ENCODE measurements at places on chromosomes 11 and 22.

GRCh38 chr22:32920032-32920628 lies 118.6 kb downstream of the TIMP3 start:
- DNase-seq = no peak

DNA sequence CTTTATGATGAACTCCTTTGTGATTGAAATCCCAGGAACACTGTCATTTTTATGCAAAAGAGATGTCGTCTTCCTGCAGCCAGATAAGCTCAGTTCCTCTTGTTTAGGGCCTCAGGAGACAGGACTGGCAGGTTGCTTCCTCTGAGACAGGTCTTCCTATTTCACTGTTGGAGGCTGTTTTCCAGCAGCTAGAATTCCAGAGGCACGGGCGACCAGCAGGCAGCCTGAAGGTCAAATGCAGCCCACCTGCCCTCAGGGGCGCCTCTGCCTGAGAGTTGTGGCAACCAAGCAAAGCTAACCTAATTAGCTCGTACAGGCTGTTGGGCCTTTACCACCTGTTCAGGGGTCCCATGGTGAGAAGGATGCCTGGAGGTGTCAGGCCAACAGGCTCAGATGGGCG lies 22.3 kb downstream of the SLC6A5 start:
- no peak for DNase-seq

DNA sequence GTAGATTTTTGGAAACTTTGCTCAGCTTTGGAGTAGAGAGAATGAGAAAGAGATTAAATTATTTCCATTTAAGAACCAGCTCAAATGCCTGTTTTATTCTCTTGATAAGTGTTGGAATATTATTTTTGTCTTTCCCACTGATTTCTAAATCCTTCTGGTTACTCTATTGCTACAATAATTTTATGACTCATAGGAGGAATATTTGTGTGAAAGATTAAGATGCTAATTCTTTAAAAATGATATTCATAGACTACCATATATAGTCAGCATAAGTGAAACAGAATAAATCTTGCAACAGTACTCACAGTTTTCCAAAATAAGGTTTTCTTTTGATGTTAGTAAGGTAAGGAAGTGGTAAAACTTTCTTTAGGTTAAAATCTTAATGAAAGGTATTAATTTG lies 60.9 kb downstream of the YAP1 start:
- DNase-seq = no peak

GRCh38 chr11:61976420-61976800 lies 9.0 kb upstream of the FTH1 start:
- DNase-seq = no peak

DNA sequence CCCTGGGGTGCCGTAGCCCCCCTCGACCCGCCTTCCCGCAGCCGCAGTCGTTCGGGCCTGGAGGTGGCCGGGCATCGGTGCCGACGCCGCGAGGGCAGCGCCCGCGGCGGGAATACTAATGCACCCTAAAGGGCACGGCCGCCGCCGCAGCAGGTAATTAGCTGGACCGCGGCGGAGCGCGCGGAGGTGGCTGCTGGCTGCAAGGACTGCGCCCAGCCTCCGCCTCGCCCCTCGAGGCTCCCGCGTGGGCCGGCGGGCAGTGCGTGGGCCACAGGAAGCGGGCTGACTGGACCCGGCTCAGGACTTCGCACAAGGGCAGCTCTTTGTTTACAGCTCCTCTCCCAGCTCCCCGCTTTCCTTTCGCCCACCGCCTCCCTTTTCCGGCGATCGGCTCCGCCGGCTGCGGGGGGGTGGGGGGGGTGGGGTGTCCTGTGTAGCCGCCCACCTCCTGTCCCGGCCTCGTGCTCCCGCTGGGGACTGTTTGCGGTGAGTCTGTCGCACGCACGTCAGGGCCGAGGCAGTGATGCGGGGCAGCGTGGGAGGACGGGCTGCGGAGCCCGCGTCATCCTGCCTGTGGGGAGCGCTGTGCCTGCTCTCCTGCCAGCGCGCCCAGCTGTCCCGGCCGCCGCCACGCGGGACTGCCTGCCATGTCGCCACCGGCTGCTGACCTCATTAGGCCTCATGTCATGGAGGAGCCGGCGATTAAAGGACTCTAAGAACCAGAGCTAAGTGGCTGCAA lies 53.2 kb downstream of the GRIK4 start:
- DNase-seq = no peak

DNA sequence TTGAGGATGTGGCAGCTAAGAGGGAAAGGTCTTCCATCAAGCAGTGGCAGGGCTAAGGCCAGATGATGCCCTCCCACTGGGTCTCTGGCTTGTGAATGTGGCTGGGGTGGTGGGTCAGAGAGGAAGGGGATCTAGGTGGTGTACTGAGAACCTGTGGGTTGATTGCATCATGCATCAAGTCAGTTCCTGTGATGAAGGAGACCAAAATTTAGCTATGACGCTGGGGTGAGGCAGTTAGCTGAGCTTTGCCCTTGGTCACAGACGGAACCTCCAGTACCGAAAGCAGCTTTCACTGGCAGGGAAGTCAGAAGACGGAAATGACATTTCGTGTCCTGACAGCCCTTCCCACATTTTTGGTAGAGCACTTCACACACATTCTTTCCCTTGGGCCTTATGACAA lies 20.7 kb downstream of the ATG16L2 start:
- DNase-seq = no peak

DNA sequence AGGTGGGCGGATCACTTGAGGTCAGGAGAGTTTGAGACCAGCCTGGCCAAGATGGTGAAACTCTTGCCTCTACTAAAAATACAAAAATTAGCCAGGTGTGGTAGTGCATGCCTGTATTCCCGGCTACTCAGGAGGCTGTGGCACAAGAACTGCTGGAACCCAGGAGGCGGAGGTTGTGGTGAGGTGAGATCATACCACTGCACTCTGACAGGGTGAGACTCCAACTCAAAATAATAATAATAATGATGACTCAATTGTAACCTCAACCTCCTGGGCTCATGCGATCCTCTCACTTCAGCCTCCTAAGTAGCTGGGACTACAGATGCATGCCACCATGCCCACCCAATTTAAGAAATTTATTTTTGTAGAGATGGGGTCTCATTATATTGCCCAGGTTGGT lies 15.6 kb upstream of the CHRNA10 start:
- DNase-seq = no peak

GRCh38 chr11:28584992-28585391 lies 476.8 kb downstream of the METTL15 start:
- DNase-seq = no peak
